ENCODE measurements at places on chromosomes 2 and 18. TPM values are rescaled to one million over a fixed set of nuclear protein-coding genes. Genes with fewer than 3 reads are reported as not detected.

DNA sequence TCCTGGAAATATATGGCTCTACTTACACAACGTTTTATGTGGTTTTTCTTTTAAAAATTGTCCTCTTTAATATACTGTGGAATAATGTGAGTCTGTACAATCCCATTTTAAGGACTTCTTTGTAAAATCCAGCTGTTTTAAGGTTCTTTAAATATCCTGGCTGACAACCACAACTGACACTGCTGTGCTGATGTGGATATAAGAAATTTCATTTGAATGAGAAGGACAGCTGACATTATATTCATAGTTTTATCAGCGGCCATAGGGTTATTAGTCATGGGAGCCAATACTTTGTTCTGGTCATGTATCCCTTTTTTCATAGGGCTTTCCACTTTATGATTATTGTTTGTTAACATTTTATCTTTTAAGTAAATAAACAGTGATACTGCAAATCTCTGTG, 169.5 kb downstream of the CAMKMT start:
- no peak for DNase-seq
- no peak overlapping the region for H3K4me3 ChIP-seq

GRCh38 chr18:31683106-31683505, 1.3 kb downstream of the B4GALT6 start:
- H3K4me1 ChIP-seq = peaks cover 12% of the 10 kb centered on the region
- H3K36me3 ChIP-seq = no peaks in the 10 kb centered on the region
- peaks cover 39% of the 10 kb centered on the region for H3K27me3 ChIP-seq
- no peak overlapping the region for H3K27ac ChIP-seq
- H3K4me3 ChIP-seq = no peak overlapping the region
- DNase-seq = no peak

GRCh38 chr2:204010628-204011560, 74.3 kb downstream of the ICOS start:
- no peaks in the 10 kb centered on the region for H3K36me3 ChIP-seq
- no peak for DNase-seq
- no peak overlapping the region for H3K27ac ChIP-seq

DNA sequence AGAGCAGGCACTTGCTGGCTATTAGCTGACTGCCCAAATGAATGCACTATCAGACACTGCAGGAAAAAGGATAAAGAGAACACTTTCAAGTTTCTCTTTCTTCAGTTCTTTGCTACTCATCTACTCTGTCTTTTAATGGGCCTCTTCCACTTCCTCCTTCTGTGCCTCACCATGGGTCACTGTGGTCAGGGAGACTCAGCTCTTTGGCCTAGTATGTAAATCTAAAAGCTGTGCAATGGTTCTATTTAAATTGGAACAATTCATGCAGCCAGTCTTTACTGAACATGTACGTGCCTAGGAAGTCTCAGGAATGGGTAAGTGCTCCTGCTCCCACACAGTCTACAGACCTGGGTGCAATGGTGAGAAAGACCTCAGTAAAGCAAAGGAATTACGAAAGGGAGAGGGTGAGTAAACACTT, 79.1 kb upstream of the DNMT3A start:
- no peak overlapping the region for H3K27ac ChIP-seq
- H3K4me3 ChIP-seq = no peak overlapping the region
- H3K36me3 ChIP-seq = peaks cover 4% of the 10 kb centered on the region
- no peaks in the 10 kb centered on the region for H3K27me3 ChIP-seq

WNT6 gene
- total RNA-seq = not detected

All from CD4-positive, CD25-positive, alpha-beta regulatory T cell (primary cell).